ENCODE measurements at places on chromosomes 12 and 14. TPM values are rescaled to one million over a fixed set of nuclear protein-coding genes. Genes with fewer than 3 reads are reported as not detected.

DNA sequence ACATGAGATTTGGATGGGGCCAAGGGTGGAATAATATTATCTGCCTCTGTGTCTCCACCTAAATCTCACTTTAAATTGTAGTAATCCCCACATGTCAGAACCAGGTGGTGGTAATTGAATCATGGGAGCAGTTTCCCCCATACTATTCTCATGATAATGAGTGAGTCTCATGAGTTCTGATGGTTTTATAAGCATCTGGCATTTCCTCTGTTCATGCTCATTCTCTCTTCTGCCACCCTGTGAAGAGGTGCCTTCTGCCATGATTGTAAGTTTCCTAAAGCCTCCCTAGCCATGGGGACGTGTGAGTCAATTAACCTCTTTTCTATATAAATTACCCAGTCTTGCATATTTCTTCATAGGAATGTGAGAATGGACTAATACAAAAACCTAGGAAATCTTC is 29.9 kb downstream of the TSPAN19 start:
- DNase-seq, result no peak

GRCh38 chr12:13183620-13184019 is 12.9 kb upstream of the EMP1 start:
- no peak for DNase-seq

- no peak for DNase-seq
Observed at GRCh38 chr14:104561632-104562495, 17.7 kb upstream of the C14orf180 start.

DNA sequence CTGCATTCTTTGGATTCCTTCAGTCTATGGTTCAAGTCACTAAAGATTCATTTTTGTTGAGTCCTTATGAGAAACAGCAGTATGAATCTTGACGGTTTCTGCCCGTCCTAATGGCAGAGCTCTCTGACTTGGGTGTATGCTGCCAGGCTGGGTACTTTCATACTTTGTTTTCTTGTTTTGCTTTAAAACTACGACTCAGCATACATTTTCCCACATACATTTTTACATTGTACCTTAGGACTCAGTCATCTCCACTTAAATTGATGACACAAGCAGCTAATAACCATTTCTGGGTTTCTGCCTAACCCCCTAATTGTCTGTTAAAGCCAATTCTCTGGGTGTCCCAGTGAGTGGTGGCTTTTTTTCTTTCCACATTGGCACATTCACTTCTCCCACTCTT is 4.8 kb upstream of the DDX55 start:
- DNase-seq, result no peak

DNA sequence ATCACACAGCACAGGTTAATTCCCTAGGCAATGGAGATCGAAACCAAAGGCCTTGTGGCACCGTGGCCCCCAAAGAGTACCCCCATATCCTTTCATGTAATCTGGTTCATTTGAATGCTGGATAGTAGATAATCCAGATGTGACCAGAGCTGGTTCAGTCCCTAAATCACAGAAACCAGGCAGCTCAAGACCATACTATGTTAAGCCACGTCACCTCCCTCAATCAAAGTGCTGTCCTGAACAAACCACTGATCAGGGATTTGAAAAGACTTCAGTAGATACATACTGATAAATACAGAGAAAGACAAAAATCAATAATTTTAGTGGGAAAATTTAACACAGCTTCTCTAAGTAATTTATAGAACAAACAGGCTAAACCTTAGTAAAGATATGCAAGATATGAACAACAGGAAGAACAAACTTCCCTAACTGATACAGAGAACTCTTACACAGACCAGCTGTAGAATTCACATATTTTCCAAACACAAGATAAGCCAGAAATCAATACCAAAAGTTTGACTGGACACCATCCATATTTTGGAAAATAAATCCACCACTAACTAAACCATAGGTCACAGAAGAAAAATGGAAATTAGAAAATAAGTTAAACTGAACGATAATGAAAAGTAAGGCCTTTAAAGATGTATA is 67.1 kb downstream of the BCAT1 start:
- DNase-seq, result no peak

DNA sequence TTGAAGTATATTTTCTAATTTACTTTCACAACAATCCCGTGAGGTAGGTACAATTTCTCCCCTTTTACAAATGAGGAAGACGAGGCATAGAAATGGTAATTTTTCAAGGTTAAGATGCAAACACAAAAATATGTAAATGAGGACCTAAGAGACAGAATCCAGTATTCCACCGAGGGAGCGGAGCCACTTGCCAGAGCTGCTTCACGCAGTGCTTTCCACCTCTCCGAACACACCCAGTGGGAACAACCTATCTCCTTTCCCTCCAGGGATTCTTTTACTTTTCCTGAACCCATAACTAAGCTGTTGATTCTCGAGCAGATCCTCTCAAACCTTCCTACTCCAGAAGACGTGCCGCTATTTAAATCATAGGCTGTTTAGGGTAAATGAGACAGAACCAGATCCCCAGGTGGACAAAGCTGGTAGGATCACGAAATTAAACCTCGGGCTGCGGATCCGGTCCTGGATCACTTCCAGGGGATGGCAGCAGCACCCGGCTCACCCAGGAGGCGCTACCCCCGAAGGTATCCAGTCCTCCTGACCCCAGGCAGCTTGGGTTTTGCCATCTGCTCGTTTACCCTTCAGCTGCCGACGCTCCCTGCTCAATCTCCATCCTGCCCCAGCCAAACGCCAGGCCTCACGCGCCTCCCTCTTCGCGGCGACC is 1.5 kb downstream of the DDHD1 start:
- DNase-seq, result no peak

- DNase-seq, result no peak
Observed at GRCh38 chr14:61668282-61668681, 27.0 kb upstream of the HIF1A start.

GRCh38 chr14:44945264-44945663 is 16.5 kb downstream of the KLHL28 start:
- no peak for DNase-seq

DNA sequence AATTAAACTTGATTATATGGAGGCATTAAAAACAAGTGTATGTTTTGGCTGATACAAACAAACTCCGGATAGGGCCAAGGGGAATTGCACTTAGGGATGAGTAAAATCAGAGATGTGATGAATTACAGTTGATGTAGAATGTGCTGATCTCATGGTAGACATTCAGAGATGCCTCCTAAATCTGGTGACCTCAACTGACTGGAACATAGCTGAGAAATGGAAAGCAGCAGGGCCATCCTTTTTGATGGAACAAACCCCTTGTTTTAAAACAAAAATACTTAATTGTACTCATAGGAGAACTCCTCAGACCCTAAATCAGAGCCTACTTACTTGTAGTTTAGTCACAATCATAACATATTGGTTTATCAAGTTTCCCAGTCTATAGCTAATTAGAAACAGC is 122.8 kb downstream of the C12orf75 start:
- no peak for DNase-seq

DNA sequence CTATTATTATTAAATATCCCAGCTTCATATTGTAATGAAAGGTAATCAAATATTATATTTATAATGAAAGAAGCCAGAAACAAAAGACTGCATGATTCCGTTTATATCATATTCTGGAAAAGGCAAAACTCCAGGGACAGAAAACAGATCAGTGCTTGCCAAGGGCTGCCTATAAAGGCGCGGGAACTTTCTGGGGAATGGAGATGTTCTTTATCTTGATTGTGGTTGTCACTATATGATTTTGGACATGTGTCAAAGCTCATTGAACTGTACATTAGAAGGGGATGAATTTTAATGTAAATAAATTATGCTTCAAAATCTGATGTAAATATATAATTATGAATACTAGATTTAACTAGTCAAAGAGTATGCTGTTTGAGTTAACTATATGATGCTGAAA is 115.4 kb upstream of the KRAS start:
- no peak for DNase-seq

- DNase-seq, result no peak
Observed at GRCh38 chr12:92332552-92332951, 186.9 kb upstream of the BTG1 start.

- peak; percentile 92 for DNase-seq
Observed at GRCh38 chr14:73741386-73741875, 27.2 kb upstream of the PNMA1 start.

DNA sequence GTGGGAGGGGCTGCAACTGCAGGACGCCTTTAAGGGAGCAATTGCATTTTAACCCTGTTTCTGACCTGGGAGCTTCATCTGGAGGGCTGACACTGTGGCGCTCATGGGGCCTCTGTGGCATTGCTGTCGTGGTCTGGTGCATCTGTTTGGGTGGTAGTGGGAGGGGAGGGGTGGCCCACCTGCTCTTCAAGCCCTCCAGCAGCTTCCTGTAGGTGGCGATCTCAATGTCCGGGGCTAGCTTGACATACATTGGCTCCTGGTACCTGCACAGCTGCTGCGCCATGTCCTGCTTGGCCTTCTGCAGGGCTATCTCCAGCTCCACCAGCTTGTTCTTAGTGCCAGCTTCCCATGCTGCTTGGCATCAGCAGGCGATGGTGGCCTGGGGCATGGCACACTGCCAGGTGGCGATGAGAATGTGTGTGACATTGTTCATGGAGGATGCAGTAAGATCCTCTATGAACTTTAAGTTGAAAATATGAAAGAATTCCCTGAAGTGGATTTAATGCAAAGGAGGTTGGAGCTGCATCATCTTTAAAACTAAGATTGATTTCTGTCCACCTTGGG is 7.7 kb upstream of the KRT82 start:
- DNase-seq, result no peak

DNA sequence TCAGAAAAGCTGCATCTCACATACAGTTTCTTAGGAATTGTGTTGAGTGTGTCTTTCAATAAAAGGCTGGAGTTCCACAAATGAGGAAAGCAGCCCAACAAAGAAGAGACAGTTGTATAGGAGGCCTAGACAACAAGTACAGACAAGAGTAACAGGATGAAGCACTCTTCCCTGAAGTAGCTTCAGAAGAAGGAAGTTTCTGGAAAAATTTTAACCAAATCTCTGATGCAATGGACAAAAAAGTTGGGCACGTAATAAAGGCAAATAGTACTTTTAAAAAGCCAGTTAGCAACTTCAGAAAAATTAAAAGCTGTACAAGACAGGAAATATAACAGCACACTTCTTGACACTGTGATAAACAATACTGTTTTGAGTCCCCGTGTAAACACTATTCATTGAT is 134.1 kb upstream of the PLEKHG7 start:
- DNase-seq, result no peak

DNA sequence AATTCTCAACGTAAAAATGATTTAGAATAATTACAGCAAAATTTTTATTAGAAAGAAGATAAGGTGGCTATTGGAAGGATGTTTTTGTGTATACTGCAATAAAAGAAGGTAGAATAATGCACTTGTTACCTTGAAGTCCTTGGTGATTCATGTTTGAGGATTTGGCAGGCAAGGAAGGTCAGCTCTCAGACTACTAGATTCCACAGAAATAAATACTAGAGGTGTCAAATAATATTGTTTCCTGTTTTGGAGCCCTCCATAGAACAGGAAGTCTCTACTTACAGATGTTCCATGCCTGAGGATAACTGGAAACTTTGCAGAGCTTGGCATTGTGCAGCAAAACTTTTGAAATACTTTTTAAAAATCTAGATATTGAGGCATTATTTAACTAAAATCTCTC is 284.3 kb upstream of the SYT1 start:
- no peak for DNase-seq

GRCh38 chr12:116697305-116697704 is 40.6 kb downstream of the SPRING1 start:
- no peak for DNase-seq

DNA sequence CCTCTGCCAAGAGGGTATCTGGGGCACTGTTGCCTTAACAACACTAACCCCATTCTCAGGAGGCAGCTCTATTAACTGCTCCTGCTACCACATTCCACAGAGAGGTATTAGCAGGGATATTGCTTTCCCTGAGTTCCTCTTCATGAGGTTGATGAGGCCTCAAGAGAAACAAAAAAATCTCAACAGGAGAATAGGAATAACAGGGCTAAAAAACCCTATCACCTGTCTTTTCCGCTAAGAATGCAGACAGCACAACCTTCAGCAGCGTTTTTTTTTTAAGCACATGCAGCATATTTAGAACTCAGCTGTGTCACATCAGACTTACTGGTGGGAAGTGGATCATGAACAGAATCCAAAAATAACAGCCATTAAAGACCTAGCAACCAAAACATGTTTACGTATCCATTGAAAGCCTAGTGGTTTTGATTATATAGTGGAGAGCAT is 29.2 kb downstream of the ATF7 start:
- no peak for DNase-seq

DNA sequence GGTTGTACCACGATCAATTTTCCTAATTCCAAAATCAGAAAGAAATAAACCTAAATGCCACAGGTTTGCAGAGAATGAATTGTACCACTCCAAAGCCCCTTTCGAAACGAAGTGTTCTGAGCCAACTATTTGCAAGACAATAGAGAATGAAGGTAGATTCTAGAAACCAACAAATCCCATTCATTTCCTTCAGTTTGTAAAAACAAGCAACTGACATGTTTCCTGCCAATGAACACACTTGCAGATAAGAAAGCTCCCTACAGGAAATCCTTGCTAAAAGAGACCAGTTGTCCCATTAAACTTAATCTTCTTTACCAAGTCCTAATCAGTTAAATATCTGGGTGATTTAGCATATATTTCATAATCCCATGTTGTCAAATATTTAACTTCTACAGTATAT is 198.4 kb upstream of the FOXN3 start:
- no peak for DNase-seq

GRCh38 chr12:2355198-2355597 is 302.4 kb downstream of the CACNA1C start:
- no peak for DNase-seq

DNA sequence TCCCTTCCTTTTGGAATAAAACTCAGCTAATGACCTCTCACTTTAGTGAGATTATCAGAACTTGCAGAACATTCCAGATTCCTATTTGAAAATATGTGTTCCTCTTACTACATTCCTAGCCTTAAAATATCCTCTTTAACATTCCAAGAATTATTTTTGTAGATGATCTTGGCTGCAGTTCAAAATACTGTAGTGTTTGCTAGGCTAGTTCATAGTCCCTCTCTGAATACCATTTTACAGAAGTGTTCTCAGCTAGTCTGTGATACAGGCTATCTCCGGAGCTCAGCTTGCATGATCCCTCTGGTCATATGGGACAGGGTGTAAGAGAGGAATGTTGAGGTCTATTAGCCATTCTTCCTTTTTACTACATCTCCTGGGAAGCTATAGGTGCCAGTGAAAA is 17.6 kb upstream of the GPR33 start:
- DNase-seq, result no peak

DNA sequence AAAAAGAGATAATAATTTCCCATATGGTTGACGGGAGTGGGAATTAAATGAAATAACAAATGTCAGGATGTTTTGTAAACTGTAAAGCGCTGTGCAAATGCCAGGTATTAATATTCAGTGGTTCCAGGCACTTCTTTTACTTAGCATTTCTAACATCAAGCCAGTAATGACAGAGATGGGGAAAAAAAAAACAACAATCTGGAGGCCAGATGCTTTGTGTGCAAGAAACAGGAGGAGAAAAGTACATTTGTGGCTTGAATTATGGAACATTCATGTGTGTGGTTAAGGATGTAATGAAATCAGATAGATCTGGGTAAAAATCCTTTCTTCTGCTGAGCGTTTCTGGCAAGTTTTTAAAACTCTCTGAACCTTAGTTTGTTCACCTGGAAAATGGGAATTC is 509.6 kb downstream of the FUT8 start:
- DNase-seq, result no peak

The TGM1 gene
- 0.48 TPM for total RNA-seq

The PLCZ1 gene
- not detected for total RNA-seq

The CLEC7A gene
- total RNA-seq, result 2.6 TPM

The ANKRD13A gene
- 15.5 TPM for total RNA-seq

The PLA2G1B gene
- not detected for total RNA-seq

The DUSP6 gene
- 28.9 TPM for total RNA-seq

The DAO gene
- total RNA-seq, result not detected

The CATSPERB gene
- total RNA-seq, result 0.97 TPM

The GYS2 gene
- not detected for total RNA-seq

The PRIM1 gene
- 2.0 TPM for total RNA-seq

The CLEC4D gene
- total RNA-seq, result 0.43 TPM

The MUCL1 gene
- total RNA-seq, result not detected

Measured in cardiac septum (tissue), 1 donor.